ENCODE measurements at places on chromosomes 5 and 9. TPM values are rescaled to one million over a fixed set of nuclear protein-coding genes. Genes with fewer than 3 reads are reported as not detected.

The LCN9 gene
- total RNA-seq, result not detected

GRCh38 chr5:59506285-59506877 is 387.1 kb downstream of the PDE4D start:
- no peak overlapping the region for H3K4me3 ChIP-seq
- H3K4me1 ChIP-seq, result no peaks in the 10 kb centered on the region
- DNase-seq, result no peak
- H3K27me3 ChIP-seq, result no peaks in the 10 kb centered on the region

DNA sequence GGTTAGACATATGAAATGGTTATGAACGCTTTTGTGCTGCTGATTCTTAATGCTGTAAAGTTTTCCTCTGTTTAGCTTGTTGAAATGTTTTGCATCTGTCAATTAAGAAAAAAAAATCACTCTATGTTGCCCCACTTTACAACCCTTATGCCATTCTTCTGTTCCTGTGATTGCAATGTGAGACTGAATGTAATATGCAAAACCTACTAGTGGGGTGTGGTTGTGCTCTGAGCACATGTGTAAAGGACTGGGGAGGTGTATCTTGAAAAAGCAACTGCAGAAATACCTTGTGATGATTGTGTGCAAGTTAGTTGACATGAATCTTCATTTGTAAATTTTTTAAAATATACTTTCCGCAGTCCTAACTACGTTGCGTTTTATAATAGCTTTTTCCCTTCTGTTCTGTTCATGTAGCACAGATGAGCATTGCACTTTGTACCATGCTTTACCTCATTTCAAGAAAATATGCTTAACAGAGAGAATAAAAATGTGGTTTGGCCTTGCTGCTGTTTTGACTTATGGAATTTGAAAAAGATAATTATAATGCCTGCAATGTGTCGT is 357.0 kb upstream of the PIK3R1 start:
- H3K36me3 ChIP-seq, result no peaks in the 10 kb centered on the region

The DPYSL3 gene
- 17.2 TPM for total RNA-seq

The PGM5 gene
- 0.15 TPM for total RNA-seq

The CSF1R gene
- total RNA-seq, result 0.17 TPM

The BARHL1 gene
- total RNA-seq, result not detected

DNA sequence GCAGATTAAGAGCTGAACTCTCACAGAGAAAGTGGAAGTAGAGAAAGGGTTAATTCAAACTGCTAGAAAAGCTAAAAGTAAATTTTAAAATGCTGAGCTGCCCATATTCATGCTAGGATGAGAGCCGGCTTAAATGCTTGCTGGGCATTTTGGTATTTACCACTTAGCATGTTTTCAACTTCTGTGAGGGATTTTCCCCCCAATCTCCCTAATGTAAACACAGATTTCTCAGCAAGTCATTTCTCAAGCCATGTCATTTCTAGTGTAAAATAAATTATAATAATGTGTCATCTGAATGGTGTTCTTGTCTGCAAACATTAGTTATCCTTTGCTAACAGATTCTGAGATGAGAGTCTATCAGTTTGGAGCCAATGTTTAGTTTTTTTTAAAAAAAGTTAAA is 22.3 kb downstream of the RPS23 start:
- no peaks in the 10 kb centered on the region for H3K4me1 ChIP-seq
- no peak overlapping the region for H3K4me3 ChIP-seq
- DNase-seq, result no peak
- no peak overlapping the region for H3K27ac ChIP-seq

DNA sequence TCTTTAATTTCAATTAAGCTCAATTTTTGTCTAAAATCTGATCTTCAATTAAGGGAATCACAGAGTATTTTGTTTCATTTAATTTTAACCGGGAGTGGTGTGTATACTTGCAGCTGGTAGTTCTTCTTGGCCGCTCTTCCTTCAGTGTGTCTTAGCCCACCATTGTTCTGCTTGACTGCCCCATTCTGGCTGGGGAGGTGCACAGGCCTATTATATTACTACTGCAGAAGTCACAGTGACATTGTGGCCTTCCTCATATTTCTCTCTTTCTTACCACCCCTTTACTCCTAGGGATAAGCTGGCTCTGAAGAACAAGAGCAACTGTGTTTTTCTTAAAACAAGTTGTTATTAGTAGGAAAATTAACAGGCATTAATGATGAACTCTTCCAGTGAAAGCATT is 123.7 kb downstream of the ATG10 start:
- no peak overlapping the region for H3K4me3 ChIP-seq
- no peaks in the 10 kb centered on the region for H3K27me3 ChIP-seq
- no peak for DNase-seq
- H3K27ac ChIP-seq, result no peak overlapping the region
- no peaks in the 10 kb centered on the region for H3K36me3 ChIP-seq

DNA sequence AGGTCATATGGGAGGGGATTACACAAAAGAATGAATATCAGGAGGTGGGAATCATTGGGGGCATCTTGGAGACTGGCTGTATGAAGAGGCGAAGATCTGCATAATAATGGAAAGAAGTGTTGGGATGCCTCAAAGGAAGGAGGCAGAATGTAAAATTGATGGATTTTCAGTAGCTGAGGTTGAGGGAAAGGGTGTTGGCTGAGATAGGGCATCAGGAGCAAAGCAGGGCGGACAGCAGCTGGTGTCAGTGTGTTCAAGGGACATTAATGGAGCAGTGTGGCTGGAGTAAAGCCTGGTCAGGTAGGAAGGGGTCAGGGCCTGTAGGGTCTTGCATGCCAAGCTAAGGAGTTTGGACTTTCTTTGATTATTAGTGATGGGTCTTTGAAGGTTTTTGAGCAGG is 65.2 kb upstream of the TNFAIP8 start:
- no peak for DNase-seq
- H3K27me3 ChIP-seq, result no peaks in the 10 kb centered on the region
- no peak overlapping the region for H3K27ac ChIP-seq

The RGP1 gene
- total RNA-seq, result 32.6 TPM

The MSMP gene
- 1.2 TPM for total RNA-seq

DNA sequence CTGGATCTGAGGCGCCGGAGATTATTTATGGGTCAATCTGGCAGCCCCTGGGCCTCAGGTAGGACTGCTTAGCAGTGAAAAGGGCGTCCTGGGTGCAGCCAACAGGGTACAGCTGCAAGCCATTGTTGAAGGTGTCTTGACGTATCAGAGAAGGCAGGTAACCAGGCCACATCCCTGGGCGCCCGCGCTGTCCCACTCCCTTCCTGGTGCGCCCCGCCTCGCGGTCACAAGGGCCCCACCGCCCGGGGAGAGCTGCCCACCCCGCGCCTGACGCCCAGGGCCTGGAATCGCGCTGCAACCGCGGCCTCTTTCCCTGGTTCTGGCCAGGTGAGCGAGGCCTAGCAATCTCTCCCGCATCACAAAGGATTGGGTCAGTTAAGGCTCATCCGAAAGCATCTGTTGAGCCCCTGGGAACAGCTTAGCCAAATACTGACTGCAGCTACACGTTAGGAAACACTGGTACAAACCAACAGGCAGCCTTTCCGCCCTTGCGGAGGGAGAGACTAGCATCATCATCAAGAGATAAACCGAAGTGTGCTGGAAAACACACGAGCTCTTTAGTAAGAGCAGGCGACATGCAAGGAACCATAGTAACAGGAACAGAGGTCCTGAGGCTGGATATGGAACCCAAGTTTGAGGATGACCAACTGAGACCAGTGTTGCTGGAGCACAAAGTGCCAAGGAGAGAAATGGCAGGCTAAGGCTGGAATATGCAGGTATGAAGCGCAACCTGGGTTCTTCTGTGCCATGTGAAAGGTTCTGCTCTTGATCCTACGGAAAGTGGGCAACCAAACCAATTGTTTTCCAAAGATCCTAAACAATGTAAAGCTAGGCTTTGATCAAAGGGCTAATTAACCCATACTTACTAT is 3.6 kb downstream of the RPS23 start:
- H3K27ac ChIP-seq, result peak overlapping the region; percentile 8
- H3K4me1 ChIP-seq, result peaks cover 18% of the 10 kb centered on the region
- no peak overlapping the region for H3K4me3 ChIP-seq
- peaks cover 32% of the 10 kb centered on the region for H3K36me3 ChIP-seq

DNA sequence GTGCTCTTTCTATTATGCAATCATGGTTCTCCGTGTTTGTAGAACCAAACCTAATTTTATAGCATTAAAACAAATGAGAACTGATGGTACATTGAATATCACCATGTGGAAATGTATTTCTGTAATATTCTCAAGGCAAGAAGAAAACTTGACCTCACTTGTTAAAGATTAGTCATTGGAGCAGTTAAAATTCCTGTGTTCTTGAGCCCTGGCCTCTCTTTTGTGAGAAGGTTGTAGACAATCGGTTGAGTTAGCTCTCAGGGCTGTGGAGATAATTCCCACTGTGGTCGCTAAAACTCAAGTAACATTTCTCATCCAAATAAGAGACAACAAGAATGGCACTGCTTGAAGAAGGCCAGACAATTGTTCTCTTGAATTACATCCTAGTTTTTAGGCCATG is 216.0 kb upstream of the KLF4 start:
- no peaks in the 10 kb centered on the region for H3K4me1 ChIP-seq
- H3K27me3 ChIP-seq, result no peaks in the 10 kb centered on the region
- no peak overlapping the region for H3K27ac ChIP-seq
- DNase-seq, result no peak

GRCh38 chr5:172624996-172625964 is 15.8 kb upstream of the NEURL1B start:
- H3K4me1 ChIP-seq, result peaks cover 7% of the 10 kb centered on the region
- no peak overlapping the region for H3K27ac ChIP-seq
- H3K27me3 ChIP-seq, result no peaks in the 10 kb centered on the region
- H3K4me3 ChIP-seq, result no peak overlapping the region
- no peak for DNase-seq

DNA sequence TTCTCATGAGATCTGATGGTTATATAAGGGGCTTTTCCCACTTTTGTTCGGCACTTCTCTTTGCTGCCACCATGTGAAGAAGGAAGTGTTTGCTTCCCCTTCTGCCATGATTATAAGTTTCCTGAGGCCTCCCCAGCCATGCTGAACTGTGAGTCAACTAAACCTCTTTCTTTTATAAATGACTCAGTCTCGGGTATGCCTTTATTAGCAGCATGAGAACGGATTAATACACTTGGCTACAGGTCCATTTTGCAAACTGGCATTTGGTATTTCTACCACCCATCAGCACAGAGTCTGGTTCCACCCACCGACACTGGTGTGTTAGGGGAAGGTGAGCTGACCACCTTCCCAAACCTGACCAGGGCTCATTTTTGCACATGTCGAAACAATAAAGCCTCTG is 47.9 kb upstream of the RARS1 start:
- no peaks in the 10 kb centered on the region for H3K27me3 ChIP-seq
- H3K4me3 ChIP-seq, result no peak overlapping the region
- H3K36me3 ChIP-seq, result peaks cover 21% of the 10 kb centered on the region
- H3K4me1 ChIP-seq, result no peaks in the 10 kb centered on the region

- no peaks in the 10 kb centered on the region for H3K36me3 ChIP-seq
- H3K27me3 ChIP-seq, result peaks cover 91% of the 10 kb centered on the region
- no peak overlapping the region for H3K27ac ChIP-seq
- no peak overlapping the region for H3K4me3 ChIP-seq
- no peaks in the 10 kb centered on the region for H3K4me1 ChIP-seq
Observed at GRCh38 chr5:168808051-168808616, 229.0 kb upstream of the PANK3 start.

The CCDC69 gene
- total RNA-seq, result 4.3 TPM

DNA sequence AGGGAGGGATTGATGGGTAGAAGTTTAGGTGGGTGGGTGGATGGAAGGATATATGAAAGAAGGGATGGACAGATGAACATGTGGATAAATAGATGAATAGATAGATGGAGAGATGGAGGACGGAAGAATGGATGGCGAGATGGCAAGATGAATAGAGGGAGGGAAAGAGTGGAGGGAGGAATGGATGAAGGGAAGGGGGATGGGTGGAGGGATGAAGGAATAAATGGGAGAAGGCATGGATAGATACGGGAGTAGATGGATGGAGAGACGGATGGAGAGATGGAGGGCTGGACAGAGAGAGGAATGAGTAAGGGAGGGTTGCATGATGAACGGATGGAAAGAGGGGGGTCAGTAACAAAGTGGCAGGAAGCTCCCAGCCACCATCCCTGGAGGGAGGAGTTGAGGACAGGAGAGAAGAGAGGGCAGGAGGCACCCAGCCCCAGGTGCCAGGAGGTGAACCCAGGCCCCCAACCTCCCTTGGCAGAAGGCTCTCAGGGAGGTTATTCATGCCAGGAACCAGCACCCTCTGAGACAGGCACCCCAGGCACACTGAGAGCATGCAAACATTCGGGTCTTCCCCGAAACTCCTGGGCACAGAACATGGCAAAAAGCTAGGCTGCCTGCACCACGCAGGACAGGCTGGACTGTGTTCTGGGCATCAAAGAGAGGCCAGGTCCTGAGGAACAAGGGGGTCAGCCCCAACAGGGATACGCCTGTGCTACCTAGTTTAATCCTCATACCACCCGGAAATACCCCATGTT is 9.1 kb downstream of the SARDH start:
- H3K36me3 ChIP-seq, result no peaks in the 10 kb centered on the region
- DNase-seq, result no peak
- 0 out of 2 replicates have a peak, but pooled peaks cover 12% of the 10 kb centered on the region for H3K27me3 ChIP-seq
- H3K27ac ChIP-seq, result no peak overlapping the region

DNA sequence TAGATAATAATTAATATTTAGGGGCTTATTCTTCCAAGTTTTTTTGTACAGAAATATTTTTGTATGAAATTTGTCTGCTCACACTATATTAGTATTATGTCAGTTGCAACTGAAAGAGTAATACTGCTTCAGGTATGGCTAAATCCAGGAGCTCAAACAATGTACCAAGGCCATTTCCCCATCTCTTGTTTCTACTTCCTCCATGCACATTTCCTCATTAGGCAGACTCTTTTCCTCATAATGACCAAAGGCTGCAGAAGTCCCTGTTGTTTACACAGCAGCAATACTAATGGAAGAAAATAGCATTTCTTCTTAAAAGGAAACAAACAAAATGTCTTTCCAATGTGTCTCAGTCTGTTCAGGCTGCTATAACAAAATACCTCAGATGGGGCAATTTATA is 9.2 kb upstream of the OTULINL start:
- no peaks in the 10 kb centered on the region for H3K27me3 ChIP-seq
- no peak overlapping the region for H3K27ac ChIP-seq
- no peaks in the 10 kb centered on the region for H3K4me1 ChIP-seq
- no peaks in the 10 kb centered on the region for H3K36me3 ChIP-seq

DNA sequence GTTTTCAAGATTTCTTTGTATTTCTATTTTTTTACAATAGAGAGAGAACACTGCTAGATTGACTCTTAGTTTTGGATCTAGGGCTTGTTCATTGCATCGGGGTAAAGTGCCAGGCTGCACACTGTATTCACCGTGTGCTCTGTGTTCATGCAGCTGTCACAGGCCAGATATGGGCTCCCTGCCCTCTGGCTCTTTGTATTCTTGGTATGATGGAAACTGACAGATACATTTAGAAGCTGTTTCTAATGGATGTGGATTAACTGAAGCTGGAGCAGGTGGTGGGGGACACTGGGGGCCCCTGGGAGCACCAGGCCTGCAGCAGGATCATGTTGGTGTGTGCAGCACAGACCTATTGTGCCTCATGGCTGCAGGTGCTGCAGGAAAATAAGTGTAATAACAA is 28.0 kb downstream of the SLC36A1 start:
- no peaks in the 10 kb centered on the region for H3K27me3 ChIP-seq
- no peak overlapping the region for H3K4me3 ChIP-seq
- 0 out of 2 replicates have a peak, but pooled peaks cover 2% of the 10 kb centered on the region for H3K36me3 ChIP-seq

- H3K4me3 ChIP-seq, result no peak overlapping the region
- H3K27ac ChIP-seq, result no peak overlapping the region
- H3K36me3 ChIP-seq, result no peaks in the 10 kb centered on the region
- DNase-seq, result no peak
Observed at GRCh38 chr9:84681516-84682285, 12.2 kb downstream of the NTRK2 start.
